ENCODE measurements at places on chromosomes 2 and 18.

- no peak for DNase-seq
These were observed 48.4 kb upstream of the SPATS2L start for GRCh38 chr2:200258081-200258480.

GRCh38 chr2:201969241-201969937 is 64.3 kb upstream of the FZD7 start:
- no peak for DNase-seq

DNA sequence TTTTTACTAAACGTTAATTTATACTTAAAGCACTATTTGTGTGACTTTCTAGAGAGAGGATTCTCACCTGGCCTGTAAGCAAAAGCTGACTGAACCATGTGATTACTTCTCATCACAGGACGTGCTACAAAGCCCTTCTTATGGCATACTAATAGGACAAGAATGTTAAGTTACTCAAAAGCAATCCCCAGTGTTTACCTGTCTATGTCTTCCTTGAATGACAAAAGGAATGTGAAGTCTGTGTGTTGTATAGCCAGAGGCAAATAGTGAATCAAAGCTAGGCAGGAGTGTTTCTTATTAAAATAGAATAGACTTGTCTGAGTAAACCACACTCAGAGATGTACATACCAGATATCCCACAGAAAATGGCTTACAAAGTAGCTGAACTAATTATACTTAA is 1465.5 kb downstream of the SUCLG1 start:
- no peak for DNase-seq

GRCh38 chr2:202104286-202104870 is 31.3 kb downstream of the KIAA2012 start:
- no peak for DNase-seq

DNA sequence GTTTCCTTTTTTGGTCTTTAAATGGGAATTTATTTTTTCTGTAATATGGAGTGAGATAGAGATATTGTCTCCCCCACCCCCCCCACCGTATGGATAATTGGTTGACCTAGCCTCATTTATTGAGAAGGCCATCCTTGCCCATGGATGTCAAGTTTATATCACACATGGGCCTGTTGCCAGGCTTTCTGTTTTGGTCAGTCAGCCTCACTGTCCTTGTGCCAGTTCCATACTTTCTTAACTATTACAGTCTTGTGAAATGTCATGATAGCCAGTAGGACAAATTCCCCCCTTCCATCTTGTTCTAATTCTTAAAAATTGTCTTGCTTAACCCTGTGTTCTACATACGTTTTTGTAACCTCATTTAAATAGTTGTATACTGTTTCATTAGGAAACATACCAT is 12.5 kb downstream of the BABAM2 start:
- no peak for DNase-seq

GRCh38 chr18:36481201-36481657 is 183.7 kb downstream of the FHOD3 start:
- DNase-seq = no peak

DNA sequence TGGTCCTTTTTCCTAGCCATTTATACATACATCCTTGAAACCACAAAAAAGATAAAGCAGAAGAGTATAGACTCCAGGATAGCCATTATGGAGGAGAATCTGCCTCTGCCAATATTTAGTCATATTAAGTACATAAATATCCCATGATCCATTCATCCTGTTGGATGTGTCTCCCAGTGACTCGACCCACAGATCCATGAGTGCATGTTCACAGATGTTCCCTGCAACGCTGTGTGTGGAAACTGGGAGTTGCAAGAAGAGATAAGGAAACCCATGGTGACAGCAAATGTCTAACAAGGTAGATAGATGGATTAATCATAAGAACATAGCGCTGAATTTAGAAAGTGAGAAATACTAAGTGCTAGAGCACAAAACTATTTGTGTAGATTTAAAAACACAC is 34.5 kb downstream of the STK39 start:
- no peak for DNase-seq

DNA sequence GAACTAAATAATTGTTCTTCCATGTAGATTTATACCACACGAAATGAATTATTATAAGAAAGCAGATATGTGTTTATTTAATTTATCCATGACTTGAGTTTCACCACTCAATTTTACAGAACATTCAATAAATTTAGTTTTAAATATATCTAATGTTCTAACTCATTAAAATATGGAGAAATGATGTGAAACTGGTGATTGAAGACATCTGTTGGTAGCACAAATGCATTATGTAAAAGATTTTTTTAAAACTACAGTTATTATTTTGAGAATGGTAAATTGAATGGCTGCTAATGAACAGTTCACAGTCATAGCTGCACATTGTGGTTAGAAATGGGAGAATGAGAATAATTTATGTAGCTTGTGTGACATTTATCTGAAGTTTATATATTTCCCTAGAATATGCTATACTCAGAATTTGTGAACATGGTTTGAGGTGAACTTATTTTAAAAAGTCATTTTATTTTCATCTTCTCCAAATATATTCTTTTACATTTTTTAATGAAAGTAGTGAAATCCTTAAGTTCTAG is 203.5 kb downstream of the DPP4 start:
- no peak for DNase-seq

DNA sequence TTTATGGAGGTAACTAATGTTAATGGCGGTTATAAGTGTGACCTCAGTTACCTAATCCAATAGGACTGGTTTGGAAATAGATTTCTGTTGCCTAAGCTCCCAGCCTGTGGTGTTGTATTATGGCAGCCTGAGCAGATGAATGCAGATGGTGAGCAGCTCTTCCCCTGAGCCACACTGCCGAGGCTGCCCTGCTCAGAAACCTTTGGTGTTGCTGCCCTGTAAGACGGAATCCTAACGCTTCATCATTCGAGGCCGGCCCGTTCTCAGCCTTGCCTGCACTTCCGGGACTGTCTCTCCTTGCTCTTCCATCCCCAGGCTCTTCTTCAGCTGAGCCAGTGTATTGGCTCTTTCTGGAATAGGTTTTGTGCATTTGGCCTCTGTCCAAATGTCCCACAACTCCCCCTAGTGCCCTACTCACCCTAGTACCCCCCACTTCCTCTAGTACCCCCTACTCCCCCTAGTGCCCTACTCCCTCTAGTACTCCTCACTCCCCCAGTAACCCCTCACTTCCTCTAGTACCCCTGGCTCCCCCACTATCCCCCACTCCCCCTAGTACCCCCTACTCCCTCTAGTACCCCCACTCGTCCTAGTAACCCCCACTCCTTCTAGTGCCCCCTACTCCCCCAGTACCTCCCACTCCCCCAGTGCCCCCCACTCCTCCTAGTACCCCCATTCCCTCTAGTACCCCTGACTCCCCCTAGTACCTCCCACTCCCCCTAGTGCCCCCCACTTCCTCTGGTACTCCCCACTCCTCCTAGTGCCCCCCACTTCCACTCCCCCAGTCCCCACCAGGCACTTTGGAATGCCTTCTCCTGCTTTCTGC is 106.0 kb upstream of the TAF1B start:
- no peak for DNase-seq

DNA sequence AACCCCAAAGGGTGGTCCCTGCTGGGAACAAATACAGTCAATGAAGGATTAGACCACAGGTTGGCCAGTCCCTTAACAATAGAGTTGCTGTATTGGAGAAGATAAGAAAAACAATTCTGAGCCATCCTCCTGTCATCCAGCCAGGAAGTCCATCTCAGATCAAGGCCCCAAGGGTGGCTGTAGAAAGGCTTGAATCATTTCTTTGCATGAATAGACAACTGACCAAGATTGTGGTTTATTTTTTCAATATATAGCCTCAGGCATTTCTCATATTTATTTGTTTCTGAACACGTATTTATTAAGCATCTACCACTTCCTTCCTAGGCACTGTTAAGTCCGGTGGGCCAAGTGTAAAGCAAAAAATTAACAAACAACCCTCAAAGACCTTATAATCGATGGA is 274.4 kb upstream of the SLC14A2 start:
- no peak for DNase-seq

DNA sequence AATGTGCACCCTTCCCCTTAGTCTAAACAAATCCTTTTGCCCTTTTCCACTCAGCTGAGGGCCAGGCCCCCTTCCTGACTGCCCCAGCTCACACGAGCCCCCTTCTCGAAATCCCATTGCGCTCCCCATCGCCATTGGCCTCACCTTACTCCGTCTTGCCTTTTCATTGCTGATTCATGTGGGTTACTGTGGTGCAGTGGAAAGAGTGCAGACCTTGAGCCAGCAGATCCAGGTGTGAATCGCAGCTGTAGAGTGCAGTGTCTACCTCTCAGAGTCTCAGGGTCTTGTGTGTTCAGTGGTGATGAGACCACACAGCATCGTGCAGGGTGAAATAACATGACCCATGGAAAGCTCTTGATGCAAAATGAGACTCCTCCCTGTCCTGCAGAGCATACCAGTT is 132.4 kb upstream of the APCDD1 start:
- DNase-seq = no peak

GRCh38 chr18:43022874-43023273 is 92.6 kb downstream of the RIT2 start:
- DNase-seq = no peak

DNA sequence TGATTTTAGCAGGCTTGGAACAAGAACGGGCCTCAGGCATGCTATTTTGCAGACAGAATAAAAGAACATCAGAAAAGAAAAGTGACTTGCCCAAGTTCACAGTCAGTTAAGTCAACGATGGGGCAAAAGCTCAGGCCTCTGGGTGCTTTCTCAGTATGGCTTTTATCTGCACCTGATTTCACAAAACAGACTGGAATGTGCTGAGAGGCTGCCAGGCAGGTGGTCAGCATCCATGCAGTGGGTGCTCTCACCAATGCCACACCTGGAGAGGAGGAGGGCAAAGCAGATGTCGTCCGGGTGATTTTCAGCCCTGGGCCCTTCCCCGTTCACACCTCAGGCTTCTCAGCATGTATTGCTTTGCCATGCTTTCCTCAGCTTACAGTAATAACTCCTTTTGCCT is 854.6 kb downstream of the RNF144A start:
- DNase-seq = no peak

- DNase-seq = no peak
These were observed 40.6 kb downstream of the ZRANB3 start for GRCh38 chr2:135490376-135490775.

- DNase-seq = peak; percentile 43
These were observed at the start of gene ADGRF3 for GRCh38 chr2:26346454-26347053. TSS of gene ADGRF3 (minus strand) at chr2:26346789. CDS start at chr2:26346234, 555 bp downstream.

- no peak for DNase-seq
These were observed 26.8 kb upstream of the PNPT1 start for GRCh38 chr2:55720417-55720816.

GRCh38 chr18:78528411-78529258 is 451.0 kb upstream of the SALL3 start:
- no peak for DNase-seq

DNA sequence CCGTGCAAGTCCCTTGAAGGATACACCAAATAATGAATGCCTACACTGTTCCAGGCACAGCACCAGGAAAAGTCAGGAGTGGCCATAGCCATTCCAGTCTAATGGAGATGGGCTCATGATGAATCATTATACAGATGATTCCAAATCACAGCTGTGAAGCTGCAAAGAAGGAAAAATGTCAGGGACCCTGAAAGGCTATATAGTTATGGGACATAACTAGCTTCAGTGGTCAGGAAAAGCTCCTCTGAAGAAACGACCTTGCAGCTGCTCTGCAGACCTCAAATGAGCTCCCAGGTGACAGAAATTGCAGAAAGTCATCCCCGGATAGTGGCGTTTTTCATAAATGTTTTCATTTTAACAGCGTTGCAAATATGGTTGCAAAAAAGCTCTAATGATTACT is 200.8 kb downstream of the PTGR3 start:
- DNase-seq = no peak

GRCh38 chr18:59881728-59882656 is 17.8 kb upstream of the PMAIP1 start:
- DNase-seq = no peak

DNA sequence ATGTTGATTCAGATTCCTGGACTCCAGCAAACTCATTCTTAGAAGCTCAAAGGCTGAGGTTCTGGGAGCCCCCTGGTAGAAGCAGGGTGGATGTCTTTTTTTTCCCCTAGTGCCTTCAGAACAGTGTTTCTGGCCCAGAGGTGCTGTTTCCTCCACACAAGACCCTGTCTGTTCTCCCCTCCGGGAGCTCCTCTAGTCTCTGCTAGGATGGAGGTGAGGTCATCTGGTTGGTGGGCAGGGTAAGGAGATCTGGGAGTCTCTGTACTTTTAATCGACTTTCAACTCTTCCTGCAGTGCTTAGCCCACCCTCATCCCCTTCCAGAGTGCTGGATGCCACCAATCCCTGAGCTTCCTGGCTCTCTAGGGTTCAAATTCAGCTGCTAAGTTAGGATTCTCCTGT is 192.0 kb downstream of the SH3BP4 start:
- DNase-seq = no peak

- DNase-seq = no peak
These were observed 19.4 kb upstream of the MLPH start for GRCh38 chr2:237467447-237468179.

- DNase-seq = no peak
These were observed 19.2 kb downstream of the RNMT start for GRCh38 chr18:13745696-13746095.

DNA sequence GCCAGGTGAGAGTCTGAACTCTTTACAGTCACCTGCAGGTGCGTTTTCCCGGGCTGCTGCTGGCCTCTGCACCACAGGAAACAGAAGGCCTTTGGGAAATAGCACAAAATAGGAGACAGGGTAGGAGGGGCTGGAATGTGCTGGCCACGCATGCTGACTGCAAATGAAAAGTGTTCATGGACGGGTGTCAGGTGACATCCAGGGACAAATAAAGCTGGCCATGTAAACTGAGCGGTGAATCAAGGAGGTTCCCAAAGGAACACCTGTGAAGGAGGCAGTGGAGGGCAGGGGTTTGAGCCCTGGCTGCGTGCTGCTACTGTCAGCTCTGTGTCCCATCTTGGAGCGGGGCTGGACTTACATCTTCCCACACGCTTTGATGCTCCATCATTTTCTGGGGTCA is 42.4 kb upstream of the GBX2 start:
- no peak for DNase-seq

GRCh38 chr2:227460070-227460485 is 11.9 kb upstream of the AGFG1 start:
- peak; percentile 62 for DNase-seq

DNA sequence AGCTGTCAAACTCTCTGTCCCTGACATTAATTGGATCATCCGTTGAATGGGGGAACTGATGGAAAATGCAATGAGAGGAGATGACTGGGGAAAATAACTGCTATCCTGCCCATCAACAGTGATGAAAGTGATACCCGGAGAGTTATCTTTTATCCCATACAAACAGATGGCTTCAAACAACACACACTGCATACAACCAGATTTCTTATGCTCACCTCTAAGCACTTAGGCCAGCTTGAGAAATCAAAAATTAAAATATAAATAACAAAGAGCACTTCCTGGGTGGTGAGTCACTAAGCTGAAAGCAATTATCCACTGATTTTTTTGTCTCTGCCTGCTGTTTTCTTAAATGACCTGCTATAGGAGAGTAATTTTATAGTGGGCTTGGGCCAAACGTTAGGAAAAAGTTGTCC is 237.6 kb upstream of the RGPD4 start:
- DNase-seq = no peak

DNA sequence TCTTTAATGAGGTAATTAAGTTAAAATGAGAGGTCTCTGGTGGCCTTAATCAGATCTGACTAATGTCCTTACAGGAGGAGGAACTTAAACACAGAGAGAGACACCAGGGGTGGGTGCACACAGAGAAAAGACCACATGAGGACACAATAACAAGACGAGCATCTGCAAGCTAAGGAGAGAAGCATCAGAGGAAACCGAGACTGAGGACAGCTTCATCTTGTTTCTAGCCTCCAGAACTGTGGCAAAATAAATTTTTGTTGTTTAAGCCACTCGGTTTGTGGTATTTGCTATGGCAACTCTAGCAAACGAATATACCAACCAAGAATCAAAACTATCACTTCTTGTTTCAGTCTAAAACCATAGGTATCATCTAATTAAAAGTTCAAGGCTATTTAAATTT is 400.1 kb downstream of the PID1 start:
- DNase-seq = no peak

GRCh38 chr2:5913711-5914395 is 221.7 kb downstream of the SOX11 start:
- DNase-seq = no peak
